ENCODE measurements at places on chromosomes 1 and 21. TPM values are rescaled to one million over a fixed set of nuclear protein-coding genes. Genes with fewer than 3 reads are reported as not detected.

The KCNH1 gene
- total RNA-seq: not detected

The DPH5 gene
- 21.2 TPM for total RNA-seq

The IARS2 gene
- 72.2 TPM for total RNA-seq

The VAV3 gene
- total RNA-seq: 0.35 TPM

The IL20 gene
- not detected for total RNA-seq

The FLG2 gene
- total RNA-seq: not detected

The PCSK9 gene
- total RNA-seq: 0.67 TPM

The NKAIN1 gene
- under 0.01 TPM for total RNA-seq

The RGL1 gene
- 4.3 TPM for total RNA-seq

The SIPA1L2 gene
- 6.0 TPM for total RNA-seq

The STPG1 gene
- total RNA-seq: 20.3 TPM

The LYST gene
- 27.6 TPM for total RNA-seq

The FCER1G gene
- not detected for total RNA-seq

The MANEAL gene
- total RNA-seq: 3.1 TPM

The AQP10 gene
- total RNA-seq: not detected

The OPRD1 gene
- total RNA-seq: not detected

The ST6GALNAC3 gene
- total RNA-seq: 0.21 TPM

The SLAMF7 gene
- total RNA-seq: 0.17 TPM

The INSRR gene
- total RNA-seq: not detected

The NCAM2 gene
- not detected for total RNA-seq

The KCNQ4 gene
- total RNA-seq: not detected

The DNAJC28 gene
- total RNA-seq: 2.0 TPM

The MYOG gene
- total RNA-seq: not detected

Data from mammary epithelial cell (primary cell).